ENCODE measurements at places on chromosomes 7 and 10.

DNA sequence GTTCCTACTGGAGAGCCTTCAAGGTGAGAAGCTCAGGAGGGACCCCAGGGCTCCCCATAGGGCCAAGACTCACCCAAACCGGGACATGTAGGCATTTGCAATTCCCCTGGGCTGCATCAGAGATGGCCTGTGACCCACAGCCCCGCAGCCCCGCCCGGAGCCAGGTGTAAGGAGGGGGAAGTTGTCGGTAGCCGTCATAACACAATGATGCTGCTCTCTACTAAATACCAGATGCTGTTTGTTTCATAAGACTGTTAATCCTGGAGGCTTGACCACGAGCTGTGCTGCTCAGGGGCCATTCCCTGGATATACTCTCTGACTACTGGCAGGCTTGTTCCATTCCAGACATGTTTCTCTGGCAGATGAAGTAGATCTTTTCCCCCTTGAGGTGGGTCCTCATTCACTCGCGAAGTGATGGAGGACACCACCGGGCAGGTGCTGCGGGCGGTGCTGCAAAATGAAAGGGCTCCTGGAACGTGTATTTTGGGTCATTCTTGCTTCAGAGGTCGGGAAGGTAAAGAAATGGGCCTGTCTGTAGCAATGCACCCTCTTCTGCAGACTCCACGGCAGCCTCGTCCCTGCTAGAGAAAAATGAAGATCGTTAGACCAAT, 61.1 kb downstream of the MKI67 start:
- no peak for DNase-seq

- no peak for DNase-seq
Measured at GRCh38 chr7:29946428-29947186, 43.0 kb downstream of the SCRN1 start.

- no peak for DNase-seq
Measured at GRCh38 chr7:100384628-100385294, 11.5 kb downstream of the PILRA start.

DNA sequence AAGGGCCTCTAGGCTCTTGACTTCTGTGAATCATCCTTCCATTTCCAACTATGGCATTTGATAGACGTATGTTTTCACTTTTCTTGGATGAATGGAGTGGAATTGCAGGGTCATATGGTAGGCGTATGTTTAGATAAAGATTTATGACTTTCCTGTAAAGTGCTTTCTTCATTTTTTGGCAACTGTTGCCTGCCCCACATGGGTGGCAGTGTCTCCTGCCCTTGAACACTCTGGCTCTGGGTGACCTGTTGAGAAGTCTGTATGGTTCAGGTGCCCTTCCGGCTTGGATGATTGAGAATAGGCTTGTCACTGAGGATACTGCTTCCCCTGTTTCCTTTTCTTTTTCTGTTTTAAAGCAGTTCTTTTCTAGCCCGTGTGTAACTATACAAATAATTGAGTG, 23.1 kb downstream of the RET start:
- DNase-seq, result no peak

DNA sequence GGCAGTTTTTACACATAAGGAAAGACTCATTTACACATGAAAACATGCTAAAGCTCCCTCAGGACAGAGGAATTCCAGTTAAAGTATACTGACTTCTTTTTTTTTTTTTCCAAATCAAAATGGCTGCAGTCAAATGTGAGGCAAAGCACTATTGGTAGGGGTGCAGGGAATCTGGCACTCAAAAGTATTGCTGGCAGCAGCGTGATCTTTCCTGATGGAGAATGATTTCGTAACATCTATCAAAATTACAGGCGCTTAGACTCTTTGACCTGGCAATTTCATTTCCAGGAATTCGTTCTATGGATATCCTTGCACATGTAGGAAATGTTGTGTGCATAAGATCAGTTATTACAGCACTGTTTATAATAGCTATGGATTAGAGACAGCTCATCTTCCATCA, 65.7 kb downstream of the VSTM4 start:
- no peak for DNase-seq

GRCh38 chr7:43639858-43640491, 57.1 kb downstream of the STK17A start:
- no peak for DNase-seq

GRCh38 chr10:67492317-67493019, 203.5 kb downstream of the CTNNA3 start:
- no peak for DNase-seq

- DNase-seq, result peak; percentile 14
Measured at GRCh38 chr10:13904064-13904463, 317.3 kb downstream of the PRPF18 start.
